Activated CD8-positive, alpha-beta T cell treated with anti-CD3 and anti-CD28 coated beads for 36 hours (primary cell): ENCODE measurements at places on chromosomes 11 and 22. TPM values are rescaled to one million over a fixed set of nuclear protein-coding genes. Genes with fewer than 3 reads are reported as not detected.

Gene LYVE1
- total RNA-seq, result not detected

DNA sequence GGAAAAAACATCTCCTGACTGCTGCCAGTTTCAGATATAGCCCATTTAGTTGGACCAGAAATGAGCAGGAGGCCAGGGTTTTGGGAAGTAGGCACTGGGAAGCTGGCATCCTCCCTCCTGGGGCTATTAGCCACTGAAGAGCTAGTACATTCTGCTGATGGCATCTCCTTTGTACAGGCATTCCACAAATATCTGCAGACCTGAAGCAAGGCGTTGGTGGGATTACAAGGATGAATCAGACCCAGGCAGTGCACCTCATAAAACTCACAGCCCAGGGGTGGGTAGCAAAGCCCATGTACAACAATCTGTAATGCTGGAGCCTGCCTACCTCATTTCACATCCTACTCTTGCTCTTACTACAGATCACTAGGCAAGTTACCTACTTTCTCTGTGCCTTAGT lies 27.5 kb upstream of the POU2AF1 start:
- DNase-seq, result no peak

DNA sequence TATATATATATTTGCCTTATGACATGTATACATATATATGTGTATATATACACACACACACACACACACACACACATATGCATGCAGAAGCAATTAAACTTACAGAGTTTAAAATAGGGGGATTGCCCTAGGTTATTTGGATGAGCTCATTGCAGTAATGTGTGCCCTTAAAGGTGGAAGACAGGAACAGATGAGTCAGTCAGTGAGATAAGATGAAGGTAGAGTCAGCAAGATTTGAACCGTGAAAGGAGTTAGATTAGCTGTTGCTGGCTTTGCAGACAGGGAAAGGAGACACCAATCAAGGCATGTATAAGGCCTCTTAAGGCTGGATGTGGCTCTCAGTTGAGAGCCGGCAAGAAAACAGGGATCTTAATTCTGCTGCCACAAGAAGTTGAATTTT lies 902.4 kb upstream of the RAG2 start:
- DNase-seq, result no peak

DNA sequence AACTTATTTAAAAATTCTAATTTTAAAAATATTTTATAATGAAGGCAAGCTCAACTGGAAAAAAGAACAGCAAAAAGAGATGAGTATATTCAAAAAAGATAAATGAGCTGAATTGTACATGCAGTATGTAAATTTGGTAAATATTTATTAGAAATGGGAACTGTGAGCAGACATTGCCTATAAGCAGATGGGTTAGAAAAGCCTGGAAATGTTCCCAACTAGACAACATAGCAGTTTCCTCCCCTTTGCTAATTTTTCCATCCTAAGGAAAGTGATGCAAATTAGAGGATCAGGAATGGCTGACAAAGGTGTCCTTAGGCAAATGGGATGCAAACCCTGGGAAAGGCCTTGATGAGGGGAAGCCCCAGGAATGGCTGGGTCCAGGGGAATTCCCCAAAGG lies 37.2 kb downstream of the TP53I11 start:
- DNase-seq, result no peak

- DNase-seq, result no peak
Measured at GRCh38 chr11:104870910-104871309, 27.4 kb downstream of the CASP12 start.

DNA sequence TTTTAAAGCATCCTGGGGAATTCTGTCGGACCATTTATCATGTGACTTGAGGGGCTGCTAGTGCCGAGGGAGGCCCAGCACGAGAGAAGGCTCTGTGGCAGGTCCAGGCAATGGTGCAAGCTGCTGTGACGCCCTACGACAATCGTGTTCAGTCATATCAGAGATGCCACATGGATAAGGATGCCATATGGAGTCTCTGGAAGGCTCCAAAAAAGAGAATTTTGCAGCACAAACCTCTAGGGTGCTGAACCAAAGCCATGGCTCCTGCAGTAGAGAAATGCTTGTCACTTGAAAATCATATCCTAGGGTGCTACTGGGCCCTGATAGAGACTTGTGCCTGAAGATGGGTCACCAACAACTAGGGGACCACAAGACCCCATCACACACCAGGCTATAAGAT lies 6.7 kb upstream of the CD6 start:
- no peak for DNase-seq

- DNase-seq, result no peak
Measured at GRCh38 chr11:95585752-95586077, 203.9 kb downstream of the FAM76B start.

- no peak for DNase-seq
Measured at GRCh38 chr11:61630089-61630488, 49.2 kb upstream of the SYT7 start.

DNA sequence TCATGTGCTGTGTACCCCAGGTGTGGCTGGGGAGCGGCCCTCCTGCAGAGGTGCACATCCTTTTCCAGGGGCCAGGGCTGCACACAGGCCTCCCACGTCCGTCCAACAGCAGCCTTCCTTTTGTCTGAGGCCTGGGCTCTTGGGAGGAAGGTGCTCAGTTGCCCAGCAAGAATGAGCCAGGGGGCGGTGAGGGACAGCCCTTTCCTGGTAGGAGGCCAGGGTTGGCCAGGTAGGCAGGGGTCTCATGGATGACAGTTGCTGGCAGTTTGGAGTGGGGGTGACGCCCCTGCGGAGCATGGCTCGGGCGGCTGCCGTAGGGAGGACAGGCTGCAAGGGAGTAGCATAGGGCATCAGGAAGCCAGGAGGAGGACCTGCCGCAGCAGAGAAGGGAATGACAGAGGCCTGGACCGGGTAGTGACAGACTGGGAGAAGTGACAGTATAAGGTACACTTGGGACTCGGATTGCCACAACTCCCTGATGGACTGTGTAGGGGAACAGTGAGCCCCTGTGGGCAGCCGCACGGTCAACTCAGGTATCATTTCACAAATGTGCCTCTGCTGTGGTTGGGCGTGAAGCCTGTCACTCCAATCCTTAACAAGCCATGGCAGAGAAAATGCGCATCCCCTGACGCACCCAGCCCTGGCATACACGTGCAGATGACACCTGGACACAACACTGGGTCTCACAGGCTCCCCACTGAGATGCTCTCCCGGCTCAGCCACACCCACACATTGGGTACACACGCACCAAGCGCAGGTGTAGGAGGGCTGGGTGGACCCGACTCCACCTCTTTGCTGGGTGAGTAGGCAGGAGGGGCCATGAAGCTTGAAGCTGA lies 79.7 kb downstream of the DGCR2 start:
- no peak for DNase-seq

- DNase-seq, result no peak
Measured at GRCh38 chr11:81987829-81988472, 745.7 kb downstream of the FAM181B start.

DNA sequence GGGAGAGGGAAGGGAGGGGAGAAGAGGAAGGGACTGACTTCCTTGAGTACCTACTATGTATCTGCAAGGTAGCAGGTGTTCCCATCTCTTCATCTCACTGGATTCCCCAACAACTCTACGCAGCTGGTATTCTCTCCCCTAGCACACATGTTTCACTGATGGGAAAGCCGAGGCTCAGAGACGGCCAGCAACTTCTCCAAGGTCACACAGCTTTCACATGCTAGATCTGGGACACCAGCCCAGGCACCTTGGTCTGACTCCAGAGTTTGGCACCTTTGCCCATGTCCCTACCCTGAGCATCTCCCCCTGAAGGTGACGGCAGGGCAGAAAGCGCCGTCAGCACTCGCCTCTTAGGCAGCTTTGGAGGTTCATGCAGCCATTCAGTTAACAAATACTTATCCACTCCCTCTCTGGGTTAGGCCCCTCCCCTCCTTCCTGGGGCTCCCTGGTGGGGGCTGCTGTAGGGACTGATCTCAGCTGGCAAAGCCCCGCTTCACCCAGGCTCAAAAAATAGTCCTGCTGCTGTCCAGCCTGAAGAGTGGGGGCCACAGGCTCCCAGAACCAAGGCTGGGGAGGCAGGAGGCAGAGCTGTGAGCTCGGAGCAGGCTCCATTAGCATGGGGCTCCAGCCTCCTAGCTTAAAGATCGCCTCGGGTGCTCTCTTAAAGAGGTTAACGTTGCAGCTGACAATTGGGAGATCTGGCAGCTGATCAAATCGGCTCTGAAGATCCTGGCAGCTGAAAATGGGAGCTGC lies 79.4 kb downstream of the IGLL1 start:
- DNase-seq, result no peak

DNA sequence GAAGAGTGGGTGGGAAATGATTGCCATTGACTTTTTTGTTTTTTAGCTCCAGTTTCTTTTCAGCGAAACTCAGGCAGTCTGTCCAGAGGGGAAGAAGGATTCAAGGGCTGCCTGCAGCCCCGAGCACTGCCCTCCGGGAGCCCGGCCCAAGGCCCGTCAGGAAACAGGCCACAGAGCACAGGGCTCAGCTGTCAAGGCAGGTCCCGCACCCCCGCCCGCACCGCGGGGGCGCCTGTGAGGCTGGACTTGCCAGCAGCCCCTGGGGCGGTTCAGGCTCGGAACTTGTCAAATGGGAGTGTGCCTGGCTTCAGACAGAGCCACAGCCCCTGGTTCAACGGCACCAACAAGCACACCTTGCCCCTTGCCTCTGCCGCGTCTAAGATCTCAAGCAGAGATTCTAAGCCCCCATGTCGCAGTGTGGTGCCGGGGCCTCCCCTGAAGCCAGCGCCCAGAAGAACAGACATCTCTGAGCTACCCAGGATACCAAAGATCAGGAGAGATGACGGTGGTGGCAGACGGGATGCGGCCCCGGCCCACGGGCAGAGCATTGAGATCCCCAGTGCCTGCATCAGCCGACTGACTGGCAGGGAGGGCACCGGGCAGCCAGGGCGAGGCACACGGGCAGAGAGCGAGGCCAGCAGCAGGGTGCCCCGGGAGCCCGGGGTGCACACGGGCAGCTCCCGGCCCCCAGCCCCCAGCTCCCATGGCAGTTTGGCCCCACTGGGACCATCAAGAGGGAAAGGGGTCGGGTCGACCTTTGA lies 8.6 kb downstream of the IRF7 start:
- no peak for DNase-seq

DNA sequence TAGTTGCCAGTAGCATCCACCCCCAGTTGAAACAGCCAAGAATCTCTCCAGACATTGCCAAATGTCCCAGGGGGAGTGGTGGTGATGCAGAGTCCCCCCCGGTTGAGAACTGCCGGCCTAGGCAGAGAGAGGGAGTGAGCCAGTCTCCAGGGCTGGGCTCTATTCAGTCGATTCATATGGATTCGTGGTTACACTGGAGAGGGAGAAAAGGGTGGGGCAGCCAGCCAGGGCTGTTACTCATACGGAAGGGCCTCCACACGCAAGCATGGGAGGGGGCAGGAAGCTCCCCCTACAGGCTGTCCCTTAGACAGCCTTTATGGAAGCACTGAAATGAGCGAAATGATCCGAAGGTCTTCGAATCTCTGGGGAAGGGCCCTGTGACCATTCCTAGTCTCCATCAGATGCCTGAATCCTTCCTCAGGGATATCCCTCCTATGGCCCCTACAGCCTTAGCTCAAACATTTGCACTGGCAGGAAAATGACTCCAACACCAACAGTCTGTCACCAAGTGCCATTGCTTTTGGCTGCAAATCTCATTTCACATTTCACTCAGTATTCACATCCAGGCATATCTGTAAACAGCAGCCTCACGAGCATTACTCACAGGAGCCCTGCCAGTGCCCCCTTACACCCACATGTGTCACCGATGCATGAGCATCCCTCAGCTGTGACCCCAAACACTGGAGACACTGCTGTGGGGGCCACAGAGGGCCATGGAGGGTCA lies 18.4 kb upstream of the TLCD5 start:
- DNase-seq, result no peak

GRCh38 chr11:90250970-90251369 lies 28.1 kb upstream of the CHORDC1 start:
- DNase-seq, result peak; percentile 28

- no peak for DNase-seq
Measured at GRCh38 chr11:114598461-114598860, 2.9 kb upstream of the NXPE4 start.
